Natural killer cell (primary cell): ENCODE measurements at places on chromosomes 13 and 19.

GRCh38 chr19:19542507-19542906, 4.4 kb downstream of the CILP2 start:
- no peak for DNase-seq

DNA sequence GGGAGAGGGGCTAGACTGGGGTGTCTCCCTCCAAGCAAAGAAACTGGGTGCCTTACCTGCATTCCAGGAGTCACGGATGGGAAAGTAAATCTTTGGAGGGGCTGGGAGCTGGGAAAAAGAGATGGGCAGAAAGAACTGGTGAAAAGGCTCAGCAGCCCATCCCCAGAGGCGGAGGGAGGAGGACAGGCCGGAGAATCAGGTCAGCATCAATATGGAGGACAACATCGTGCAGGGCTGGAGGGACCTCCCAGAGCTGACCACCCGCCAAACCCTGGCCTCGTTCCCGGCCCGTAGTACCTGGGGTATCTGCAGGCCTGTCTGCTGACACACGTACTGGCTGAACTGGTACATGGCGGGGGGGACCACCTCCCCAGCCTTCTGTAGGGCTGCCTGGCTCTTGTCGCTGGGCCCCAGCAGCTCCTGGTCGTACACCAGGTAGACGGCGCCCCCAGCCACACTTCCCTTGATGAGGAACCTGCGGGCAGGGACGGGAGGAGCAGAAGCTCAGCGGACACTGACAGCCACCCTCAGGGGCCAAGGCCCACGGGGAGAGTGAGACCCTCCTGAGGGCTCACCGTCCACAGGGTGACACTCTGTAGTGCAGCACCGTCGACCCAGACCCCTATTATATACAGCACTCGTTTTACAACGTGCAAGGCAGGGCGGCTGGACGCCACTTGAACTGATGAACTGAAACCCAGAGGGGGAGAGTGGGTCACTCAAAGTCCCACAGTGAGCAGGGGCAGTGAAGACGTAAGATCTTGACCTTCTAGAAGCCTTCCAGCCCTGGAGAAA, 830 bp downstream of the MICOS13 start:
- DNase-seq = no peak

DNA sequence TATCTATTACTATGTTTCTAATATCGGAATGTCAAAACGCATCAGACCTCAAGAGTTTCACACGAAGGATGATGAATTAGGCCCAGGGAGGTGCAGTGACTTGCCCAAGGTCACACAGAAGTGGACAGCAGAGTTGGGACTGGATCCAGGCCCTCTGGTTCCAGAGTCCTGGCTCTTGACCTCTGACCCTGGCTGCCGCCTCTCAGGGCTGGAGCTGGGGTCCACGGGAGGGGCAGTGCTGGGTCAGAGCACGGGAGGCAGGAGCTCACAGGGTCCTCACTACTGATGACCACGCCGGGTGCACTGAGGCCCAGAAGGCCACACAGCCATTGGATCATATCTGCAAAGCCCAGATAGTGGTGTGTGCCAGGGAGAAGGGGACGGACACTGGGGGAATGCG, 9.2 kb upstream of the ASPDH start:
- no peak for DNase-seq

- DNase-seq = no peak
These were observed 171.8 kb upstream of the UBL3 start for GRCh38 chr13:30022256-30022655.
